ENCODE measurements at places on chromosomes 4 and X.

- no peak for DNase-seq
Measured at GRCh38 chr4:46506876-46507275, 116.9 kb upstream of the GABRA2 start.

DNA sequence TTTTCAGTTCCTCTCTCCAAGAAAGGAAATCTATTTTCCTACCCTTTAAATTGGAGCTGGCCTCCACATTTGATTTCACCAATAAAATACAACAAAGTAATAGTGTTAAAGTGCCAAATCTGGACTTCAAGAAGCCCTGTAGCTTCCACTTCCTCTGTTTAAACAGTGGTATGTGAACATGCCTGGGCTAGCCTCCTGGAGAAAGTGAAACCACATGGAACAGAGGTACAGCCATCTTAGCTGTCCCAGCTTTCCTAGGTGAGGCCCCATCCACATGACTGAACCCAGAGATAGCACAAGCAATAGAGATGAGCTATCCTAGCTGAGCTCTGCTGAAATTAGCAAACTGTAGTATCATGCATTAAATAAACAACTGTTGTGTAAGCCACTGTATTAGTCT is 131.8 kb upstream of the VCX start:
- no peak for DNase-seq

- DNase-seq, result no peak
Measured at GRCh38 chr4:152103181-152103901, 342.5 kb upstream of the GATB start.

DNA sequence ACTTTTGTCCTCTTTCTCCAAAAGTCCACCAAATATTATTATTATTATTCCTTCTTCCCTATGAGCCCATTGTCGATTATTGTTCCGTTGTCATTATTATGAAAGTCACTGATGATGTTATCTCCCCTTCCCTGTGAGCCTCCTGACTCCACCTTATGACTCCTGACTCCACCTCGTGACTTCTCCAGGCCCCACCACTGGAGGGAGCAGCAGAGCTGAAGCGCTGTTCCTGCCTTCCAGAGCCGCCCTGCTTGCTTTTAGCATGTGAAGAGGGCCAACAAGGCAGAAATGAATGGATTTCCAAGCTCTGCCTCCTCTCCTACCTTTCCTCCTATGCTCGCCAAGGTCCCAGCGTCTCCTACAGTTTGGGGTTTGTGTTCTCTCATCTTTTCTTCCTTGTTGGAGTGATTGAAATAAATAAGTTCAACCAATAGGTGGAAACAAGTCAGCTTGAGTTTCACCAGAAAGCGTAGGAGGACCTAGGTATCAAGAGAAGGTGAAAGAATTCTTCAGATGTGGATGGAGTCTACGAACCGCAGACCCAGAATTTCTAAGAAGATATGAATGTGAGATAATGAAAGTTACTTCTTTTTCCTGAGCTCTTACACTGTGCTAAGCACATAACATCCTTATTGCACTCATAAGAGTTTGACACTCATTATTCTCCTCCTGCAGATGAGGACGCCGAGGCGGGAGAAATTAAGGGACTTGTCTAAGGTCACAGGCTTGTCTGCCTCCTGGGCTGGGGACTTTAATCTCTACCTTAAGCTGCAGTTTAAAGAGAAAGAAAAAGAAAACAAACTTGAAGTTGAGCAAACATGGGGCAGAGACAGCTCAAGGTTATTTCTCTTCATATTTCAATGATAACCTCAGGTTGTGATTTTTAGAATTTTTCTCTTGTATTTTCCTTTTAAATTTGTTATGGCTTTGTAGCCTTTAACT is 26.1 kb downstream of the IGSF1 start:
- no peak for DNase-seq

DNA sequence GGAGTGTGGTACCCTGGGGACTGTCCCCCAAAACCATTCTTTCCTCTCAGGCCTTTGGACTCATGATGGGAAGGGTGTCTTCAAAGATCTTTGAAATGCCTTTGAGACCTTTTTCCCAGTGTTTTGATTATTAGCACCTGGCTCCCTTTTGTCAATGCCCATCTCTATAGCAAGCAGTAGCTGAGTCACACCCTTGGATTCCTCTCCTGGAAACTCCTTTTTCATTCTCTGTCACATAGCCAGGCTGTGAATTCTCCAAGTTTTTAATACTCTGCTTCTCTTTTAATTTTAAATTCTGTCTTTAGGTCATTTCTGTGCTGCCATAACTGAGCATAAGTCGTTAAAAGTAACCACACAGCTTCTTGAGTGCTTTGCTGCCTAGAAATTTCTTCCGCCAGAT is 29.7 kb downstream of the IL21 start:
- DNase-seq, result no peak

- DNase-seq, result no peak
Measured at GRCh38 chr4:183326853-183327252, 4.6 kb upstream of the CLDN24 start.
